Gastroesophageal sphincter (tissue), 4 donors: ENCODE measurements at places on chromosomes 4 and X.

DNA sequence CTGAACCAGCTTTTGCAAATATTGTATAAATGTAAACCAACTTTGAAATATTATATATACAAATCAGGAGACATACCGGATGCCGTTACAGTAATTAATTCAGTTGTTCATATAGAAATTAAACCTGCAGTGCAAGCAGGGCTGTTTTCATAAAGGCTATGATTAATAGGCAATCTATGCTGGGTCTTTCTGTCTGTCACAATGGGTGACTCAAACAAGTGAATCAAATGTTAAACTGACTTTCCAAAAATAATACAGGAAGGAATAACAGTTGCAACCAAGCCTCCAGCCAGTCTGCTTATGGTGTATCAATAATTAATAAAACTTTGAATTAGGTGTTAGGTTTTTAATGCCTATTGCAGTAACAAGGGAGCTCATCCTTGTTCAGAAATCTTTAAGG, 43.9 kb downstream of the GABRB1 start:
- ATAC-seq: no peak

DNA sequence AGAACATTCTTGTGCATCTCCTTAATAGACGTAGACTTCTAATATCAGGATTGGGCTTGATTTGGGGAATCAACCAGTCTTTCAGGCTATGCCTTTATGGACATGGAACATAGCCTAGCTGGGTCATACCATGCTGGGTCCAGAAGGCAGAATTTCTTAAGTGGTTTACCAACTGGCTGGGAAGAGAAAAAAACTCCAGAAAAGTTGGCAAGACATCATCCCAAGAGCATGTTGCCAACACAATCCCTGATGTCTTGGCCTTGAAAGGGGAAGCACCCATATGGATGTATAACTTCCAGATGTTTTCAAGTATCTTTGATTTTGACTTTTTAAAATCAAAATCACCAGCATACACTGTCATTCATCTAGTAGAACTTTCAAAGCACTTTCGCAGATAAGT, 138.0 kb upstream of the FGF13 start:
- ATAC-seq: no peak

GRCh38 chrX:2691543-2692220, 587 bp downstream of the CD99 start:
- ATAC-seq: peak; percentile 20

GRCh38 chr4:95068401-95068800, 310.6 kb downstream of the BMPR1B start:
- ATAC-seq: no peak

DNA sequence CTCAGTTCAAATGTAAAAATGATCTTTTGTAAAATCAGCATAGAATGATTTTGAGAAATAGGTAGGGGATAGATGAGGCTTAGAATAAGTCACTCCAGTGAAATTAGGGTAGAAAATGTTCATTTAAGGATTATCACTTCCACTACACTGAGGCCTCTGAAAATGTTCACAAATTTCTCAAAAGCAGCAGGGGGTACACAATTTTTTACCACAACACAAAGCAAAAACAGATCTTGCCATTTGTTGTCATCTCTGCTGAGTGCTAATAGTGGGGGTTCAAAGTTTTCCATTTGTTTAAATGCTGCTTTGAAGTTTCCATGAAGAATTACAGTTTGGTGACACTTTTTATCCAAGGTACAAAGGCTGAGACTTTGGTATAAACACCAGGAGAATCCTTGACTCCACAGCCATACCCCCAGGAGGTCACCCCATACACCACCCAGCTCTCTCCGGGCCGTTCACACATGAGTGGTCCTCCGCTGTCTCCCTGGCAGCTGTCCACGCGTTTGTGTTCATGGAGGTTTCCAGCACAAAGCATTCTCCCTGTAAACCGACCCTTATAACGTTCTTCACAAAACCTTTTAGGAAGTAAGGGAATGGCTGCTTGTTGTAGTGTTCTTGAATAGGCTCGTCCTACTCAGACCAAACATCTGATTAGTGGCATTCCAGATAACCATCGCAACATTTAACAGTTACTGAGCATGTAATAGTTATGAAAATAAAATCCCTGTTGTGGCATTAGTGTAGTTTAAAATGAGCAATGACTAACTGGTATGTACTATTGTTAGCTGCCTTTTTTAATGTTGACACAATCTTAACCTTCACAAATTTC, 71.0 kb downstream of the PRSS12 start:
- no peak for ATAC-seq

DNA sequence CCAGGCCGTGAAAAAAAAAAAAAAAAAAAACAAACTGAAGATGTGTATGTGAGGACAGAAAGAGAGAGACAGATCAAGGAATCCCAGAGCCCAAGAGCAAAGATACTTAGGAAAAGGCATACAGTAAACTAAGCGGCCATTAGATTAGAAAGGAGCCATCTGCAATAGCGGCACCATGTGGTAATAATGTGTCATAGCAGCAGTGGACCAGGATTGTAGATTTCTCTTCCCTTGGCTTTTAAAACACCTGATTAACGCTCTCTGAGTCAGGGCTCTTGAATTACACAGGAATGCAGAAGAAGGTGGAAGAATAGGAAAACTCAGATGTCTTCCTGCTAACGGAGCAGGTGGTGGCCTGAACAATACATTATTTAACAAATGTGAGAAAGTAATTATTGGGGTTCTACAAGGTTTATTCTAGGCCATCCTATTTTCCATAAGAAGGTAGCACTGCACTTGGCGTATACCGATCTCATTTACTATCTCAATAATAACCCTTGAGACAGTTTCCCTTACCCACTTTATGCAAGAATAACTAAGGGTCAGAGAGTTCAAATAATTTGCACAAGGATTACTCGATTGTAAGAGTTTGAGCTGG, 182.7 kb downstream of the KCNIP4 start:
- ATAC-seq: no peak

GRCh38 chr4:82898322-82899243, 2.0 kb upstream of the THAP9 start:
- ATAC-seq: no peak
